ENCODE measurements at places on chromosomes 1 and 21. TPM values are rescaled to one million over a fixed set of nuclear protein-coding genes. Genes with fewer than 3 reads are reported as not detected.
A peak's percentile ranks its signal among the peaks of the same experiment; 100 is the strongest.

DNA sequence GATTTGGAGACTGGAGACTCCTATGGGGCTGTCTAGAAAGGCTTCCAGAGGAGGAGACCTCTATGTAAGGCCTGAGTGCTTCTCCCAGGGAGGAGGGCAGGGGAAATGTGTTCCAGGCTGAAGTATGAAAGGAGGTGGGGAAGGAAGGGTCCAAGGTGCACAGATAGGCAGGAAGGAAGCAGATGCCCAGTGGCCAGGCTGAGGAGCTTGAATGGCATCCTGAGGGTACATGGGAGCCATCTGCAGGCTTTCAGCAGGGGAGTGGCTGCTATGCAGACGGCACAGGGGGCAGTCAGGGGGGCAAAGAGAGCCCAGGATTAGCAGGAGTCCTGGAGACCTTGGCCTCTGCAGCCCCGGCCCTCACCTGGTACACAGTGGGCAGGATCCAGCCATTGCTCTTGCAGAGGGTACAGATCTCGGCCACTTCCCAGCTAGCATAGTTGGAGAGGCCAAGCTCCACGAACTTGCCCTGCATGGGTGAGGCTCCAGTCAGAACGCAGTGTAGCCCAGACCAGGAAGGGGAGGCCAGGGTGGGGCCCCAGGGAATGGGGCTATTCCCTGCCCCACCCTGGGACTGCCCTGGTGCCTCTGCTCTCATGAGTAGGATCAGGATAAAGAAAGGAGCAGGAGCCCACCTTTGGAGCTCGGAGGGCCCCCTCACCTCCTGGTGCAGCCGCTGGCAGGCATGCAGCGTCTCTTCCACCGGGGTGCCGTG is 4.0 kb downstream of the AKR7A2 start:
- no peak for DNase-seq
- no peak overlapping the region for H3K27ac ChIP-seq
- H3K27me3 ChIP-seq: no peaks in the 10 kb centered on the region
- peaks cover 29% of the 10 kb centered on the region for H3K36me3 ChIP-seq
- no peak overlapping the region for H3K4me3 ChIP-seq
- H3K4me1 ChIP-seq: peaks cover 22% of the 10 kb centered on the region

The TNNI3K gene
- total RNA-seq: not detected

DNA sequence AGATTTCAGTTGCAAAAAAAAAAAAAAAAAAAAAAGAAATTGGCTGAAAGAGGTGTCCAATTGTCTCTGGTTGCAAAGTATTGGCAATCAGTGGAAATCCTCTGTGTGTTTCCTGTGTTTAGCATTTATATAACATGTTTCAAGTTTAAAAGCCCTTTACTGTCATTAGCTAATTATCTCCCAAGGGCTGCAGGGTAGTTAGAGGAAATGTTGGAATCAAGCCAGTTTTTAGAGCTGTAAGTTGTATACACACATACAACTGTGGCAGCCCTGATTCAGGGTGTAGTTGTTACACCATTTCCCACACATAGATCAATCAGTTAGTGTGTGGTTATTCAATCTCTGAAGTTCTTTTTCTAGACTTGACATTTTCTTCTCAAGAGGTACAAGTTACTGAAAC is 8.9 kb upstream of the ZNF326 start:
- H3K4me1 ChIP-seq: no peaks in the 10 kb centered on the region
- H3K27me3 ChIP-seq: peaks cover 7% of the 10 kb centered on the region
- H3K27ac ChIP-seq: no peak overlapping the region
- no peak for DNase-seq
- no peak overlapping the region for H3K4me3 ChIP-seq

GRCh38 chr1:39158327-39159086 is 46.0 kb upstream of the MACF1 start:
- no peak overlapping the region for H3K4me3 ChIP-seq
- DNase-seq: no peak
- peaks cover 7% of the 10 kb centered on the region for H3K4me1 ChIP-seq
- H3K27ac ChIP-seq: no peak overlapping the region
- H3K36me3 ChIP-seq: no peaks in the 10 kb centered on the region
- H3K27me3 ChIP-seq: peaks cover 2% of the 10 kb centered on the region

DNA sequence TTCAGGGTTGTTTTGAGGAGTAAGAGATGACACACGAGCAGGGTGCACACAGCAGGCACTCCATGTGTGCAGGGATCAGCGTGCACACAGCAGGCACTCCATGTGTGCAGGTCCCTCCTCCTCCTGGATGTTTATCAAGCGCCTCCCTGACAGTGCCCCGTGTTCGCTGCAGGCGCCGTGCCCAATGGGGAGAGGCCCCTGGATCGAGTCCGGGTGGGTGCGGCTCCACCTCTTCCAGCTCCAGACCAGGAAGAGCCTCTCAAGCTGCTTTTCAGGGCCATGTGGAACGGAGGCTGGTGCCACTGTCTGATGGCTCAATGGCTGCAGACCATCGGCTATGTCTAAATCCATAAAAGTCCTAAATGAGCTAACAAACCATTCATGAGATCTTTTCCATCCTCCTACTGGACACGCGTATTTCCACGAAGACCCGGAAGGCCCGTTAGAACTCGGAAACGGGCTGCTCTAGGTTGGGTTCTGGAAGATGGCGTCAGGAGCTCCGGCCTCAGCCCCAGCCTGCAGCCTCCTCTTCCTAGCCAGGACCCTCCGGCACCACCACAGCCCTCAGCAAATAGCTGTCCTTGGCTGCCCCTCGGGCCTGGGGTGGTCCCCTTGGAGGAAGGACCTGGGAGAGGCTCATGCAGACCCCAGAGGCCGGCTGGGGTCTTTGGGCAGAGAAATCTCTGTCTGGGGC is 36.0 kb downstream of the RRP1 start:
- H3K27ac ChIP-seq: no peak overlapping the region
- H3K4me1 ChIP-seq: no peaks in the 10 kb centered on the region
- peaks cover 19% of the 10 kb centered on the region for H3K27me3 ChIP-seq

The S100A1 gene
- total RNA-seq: not detected

DNA sequence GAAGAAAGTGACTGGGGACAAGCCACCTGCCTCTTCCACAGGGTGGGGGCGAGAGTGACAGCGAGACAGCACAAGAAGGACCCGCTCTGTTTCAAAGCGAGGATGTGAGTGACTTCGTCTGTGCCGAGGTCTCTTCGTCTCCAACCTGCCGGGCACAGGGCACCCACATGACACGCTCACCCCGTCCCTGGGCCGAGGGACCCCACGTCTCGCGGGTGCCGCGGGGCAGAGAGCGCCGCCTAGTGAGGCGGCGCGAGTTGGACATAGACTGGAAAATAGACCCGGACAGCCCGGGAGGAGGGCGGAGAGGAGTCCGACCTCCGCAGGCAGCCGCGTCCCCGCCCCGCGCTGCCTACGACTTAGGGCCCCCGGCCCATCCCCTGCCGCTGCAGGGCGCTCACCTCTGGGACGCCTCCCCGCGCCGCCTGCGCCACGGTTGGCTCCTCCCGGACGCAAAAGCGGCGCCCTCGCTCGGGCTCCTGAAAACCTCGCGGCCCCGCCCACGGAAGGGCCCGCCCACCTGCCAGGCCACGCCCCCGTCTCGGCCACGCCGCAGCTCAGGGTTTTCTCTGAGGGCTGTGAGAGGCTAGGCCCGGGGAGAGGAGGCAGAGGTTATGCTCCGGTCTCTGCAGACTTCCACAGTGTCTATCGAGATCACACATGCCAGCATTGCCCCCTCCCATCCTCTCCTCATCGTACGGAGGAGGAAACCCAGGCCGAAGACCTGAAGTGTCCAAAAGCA is at the start of gene TLR5:
TSS of gene TLR5 (minus strand) at position 454 of the 742 bp plus-strand sequence. CDS start 30,217 bp downstream, outside the sequence.
- peak; percentile 89 for DNase-seq
- H3K4me1 ChIP-seq: peaks cover 9% of the 10 kb centered on the region
- no peak within 1 kb of the TSS for H3K27ac ChIP-seq
- H3K36me3 ChIP-seq: no peaks in the 10 kb centered on the region

GRCh38 chr1:156425943-156426342 is 56.9 kb downstream of the RHBG start:
- no peak overlapping the region for H3K27ac ChIP-seq
- H3K4me1 ChIP-seq: peaks cover 7% of the 10 kb centered on the region
- H3K36me3 ChIP-seq: no peaks in the 10 kb centered on the region
- no peak for DNase-seq

The SEMA4A gene
- total RNA-seq: 21.5 TPM

The LPAR3 gene
- 2.1 TPM for total RNA-seq
